Activated naive CD8-positive, alpha-beta T cell treated with anti-CD3 and anti-CD28 coated beads, Interleukin-2, amount 10 ng/mL, durations not matched to agents 7 days and 5 days (primary cell): ENCODE measurements at places on chromosomes 4 and X.

DNA sequence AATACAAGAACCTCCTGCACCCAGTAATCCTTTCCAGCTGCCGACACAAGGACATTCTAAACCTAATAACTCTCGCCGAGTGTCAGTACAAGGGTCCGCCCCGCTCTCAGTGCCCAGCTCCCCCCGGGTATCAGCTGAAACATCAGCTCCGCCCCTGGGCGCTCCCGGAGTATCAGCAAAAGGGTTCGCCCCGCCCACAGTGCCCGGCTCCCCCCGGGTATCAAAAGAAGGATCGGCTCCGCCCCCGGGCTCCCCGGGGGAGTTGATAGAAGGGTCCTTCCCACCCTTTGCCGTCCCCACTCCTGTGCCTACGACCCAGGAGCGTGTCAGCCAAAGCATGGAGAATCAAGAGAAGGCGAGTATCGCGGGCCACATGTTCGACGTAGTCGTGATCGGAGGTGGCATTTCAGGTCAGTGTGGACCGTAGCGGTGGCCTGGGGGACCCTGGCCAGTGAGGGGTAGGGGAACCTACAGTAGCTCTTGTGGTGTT is at the start of gene MAOA:
Gene MAOA (plus strand): TSS at position 295 of the 490 bp plus-strand sequence. CDS start 43 bp downstream, at position 338.
- peak; percentile 38 for DNase-seq

GRCh38 chrX:48703228-48703627 is 6.7 kb downstream of the SUV39H1 start:
- DNase-seq: no peak

DNA sequence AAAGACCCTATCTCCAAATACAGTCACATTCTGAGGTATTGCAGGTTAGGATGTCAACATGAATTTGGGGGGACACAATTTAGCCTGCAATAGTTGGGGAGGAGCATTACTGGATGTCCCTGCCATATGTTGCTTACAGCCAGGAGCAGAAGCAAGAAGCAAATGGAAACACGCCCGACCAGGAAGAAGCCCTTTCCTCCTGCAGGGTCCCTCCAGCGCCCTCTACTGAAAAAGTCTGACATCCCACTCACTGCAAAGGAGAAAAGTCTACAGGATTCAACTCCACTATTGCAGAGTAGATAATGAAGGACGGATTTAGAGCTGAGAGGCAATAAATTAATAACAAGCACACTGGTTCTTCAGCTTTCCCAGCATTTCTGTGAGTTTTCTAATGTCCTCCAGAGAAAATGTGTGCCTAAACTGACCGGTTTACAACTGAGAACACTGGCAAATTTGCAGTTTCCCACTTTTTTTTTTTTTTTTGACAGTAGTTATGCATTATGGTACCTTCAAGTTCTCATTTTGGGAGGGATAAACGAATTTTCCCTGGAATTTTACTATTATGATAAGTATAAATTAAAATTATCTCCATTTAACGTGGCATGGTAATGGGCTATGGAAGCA is 31.7 kb downstream of the COQ2 start:
- peak; percentile 53 for DNase-seq

GRCh38 chrX:106159861-106160282 is 8.2 kb upstream of the PWWP3B start:
- no peak for DNase-seq

GRCh38 chr4:2696423-2696822 is 59.7 kb downstream of the TNIP2 start:
- no peak for DNase-seq

DNA sequence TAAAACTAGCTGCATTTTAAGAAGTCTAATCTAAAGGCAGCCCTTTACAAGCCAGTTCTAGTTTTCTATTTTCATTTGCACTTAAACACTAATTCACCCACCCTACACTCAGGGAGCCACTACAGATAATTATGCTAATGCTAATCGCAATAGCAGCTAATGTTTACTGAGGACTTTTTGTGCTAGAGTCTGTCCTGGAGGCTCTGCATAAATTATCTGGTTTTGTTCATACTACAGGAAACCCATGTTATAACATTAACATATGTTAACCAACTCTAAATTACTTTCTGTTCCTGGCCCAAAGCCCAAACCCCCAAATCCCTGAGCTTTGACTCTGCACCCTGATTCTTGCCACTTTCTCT is 480 bp upstream of the RADX start:
- no peak for DNase-seq

GRCh38 chr4:7132730-7133582 is 59.4 kb upstream of the SORCS2 start:
- no peak for DNase-seq

DNA sequence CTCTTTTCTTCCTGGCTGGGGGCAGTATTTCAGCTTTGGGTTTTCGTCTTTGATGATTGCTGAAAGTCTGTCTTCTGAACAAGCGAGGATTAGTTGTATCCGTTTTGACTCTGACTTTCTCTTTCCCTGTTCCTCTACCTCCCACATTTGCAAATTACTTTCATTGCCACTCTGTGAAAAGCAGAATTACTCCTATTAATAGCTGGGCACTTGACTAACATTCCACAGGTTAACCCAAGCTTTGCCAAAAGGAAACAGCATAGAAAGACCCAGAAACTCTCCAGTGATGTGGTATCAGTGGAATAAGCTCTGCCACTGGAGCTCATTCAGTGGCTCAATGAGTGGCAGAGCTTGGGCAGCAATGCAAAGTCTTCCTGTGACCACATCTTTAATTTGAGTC is 238.9 kb downstream of the PALLD start:
- no peak for DNase-seq

DNA sequence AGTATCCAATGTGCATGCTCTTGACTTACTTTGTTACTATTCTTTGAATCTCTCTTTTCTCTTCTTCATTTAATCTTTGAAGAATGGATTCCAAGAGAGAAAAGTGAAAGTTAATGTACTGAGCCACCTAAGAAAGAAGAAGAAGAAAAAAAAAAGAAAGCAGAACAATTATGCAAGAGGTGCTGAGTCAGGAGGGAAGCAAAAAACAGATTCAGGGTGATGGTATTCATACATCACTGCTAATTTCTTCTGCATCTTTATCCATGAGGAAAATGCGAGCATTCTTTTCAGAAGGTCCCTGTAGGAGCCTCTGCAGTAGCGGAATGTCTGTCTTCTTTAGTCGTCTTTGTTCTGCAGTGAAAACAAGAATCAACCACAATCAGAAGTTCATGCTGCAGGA is 43.9 kb downstream of the RASSF6 start:
- no peak for DNase-seq

- no peak for DNase-seq
These were observed 7.0 kb upstream of the ADGRA3 start for GRCh38 chr4:22522706-22523501.

DNA sequence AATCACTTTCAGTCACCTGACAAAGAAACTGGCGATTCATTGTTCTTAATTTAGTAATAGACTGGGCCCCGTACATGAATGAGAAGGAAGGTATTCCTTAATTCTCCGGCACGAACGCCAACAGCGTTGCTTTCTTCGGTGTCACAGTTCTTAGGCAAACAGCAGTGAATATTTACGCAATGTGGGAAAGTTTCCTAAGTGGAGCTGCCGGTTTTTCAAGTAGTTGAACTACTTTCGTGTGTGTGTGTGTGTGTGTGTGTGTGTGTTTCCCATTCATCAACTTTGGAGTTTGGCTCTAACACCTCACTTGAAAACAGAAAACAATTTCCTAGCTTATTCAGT is 651 bp downstream of the NXT2 start:
- no peak for DNase-seq

DNA sequence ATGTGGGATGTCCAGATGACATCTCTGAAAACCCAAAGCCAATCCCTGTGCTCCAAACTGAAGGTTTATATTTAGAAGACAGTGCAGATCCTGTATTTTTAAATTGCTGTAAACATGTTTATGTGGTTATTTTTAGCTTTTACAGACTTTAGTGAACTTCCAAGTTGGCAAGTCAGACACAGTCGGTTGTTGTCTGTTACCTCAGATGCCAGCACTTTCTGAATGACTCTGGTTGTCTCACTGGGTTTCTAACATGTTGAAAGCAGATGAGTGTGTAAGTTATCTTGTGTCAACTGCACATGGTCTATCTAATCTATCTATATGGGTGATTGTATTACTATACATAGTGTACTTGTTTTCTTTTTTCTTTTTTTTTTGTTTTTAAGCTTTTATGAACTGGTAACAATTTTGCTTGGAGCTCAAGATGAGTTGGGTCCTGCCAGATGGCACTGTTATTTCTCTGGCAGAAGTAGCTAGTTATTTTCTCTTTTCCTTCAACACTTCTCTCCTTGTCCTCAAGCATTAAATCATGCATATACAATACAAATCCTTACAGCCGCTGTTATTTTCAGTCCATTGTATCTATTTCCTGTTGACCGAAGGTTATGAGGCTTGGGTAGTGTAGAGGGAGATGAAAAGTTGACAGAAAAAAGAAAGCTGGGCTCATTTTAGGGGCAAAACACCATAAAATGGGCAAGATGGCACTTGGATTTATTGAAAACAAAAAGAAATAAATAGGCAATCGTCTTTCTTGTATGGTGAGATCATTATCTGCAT is 66.3 kb downstream of the GAB1 start:
- DNase-seq: no peak

- DNase-seq: no peak
These were observed 290.6 kb upstream of the SLIT2 start for GRCh38 chr4:19961091-19961490.

DNA sequence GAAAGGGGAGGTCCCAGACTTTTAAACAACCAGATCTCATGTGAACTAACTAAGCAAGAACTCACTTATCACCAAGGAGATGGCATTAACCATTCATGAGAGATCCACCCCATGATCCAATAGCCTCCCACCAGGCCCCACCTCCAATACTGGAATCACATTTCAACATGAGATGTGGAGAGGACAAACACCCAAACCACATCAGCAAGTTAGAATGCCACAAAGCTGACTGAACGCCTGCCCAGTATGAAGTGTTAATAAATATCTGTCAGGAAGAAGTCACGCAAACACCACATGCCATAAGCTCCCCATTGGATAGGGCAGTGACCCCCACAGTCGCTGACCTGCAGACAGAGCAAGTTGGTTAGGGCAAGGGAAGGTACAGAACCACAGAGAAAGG is 14.3 kb downstream of the SLC10A6 start:
- no peak for DNase-seq

- no peak for DNase-seq
These were observed 108.1 kb upstream of the GK2 start for GRCh38 chr4:79516114-79516513.

GRCh38 chr4:5863461-5864113 is 29.3 kb downstream of the CRMP1 start:
- DNase-seq: no peak
